ENCODE measurements at places on chromosomes 5 and 9. TPM values are rescaled to one million over a fixed set of nuclear protein-coding genes. Genes with fewer than 3 reads are reported as not detected.
A peak's percentile ranks its signal among the peaks of the same experiment; 100 is the strongest.

DNA sequence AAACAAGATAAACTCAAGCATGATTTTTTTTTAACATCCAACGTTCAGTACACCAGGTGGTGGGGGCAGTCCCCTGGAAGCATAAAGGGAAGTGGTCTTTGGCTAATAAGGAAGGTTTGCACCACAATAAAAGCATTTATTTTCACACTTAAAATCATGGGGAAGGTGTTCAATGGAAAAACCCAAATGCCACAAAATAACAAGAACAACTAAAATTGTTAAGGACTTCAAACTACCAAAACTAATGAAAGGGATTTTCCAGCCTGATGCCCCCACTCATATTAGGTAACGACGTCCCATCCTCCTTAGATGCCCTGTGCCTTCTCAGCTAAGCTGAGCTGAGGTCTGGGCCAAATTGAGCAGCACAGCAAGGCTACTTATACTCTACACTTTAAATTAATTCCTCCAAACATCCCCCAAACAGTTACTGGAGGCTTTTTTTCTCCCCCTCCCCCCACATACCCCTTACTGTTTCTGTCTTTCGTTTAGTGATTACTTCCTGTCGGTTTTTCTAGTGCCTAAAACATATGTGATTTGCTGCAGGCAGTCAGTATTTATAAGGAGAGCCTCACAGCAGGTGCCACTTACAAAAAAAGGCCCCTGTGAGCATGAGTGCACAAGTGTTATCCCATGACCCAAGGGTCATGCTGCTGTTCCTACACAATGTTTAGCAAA, 259.7 kb upstream of the ZNF608 start:
- DNase-seq, result no peak

DNA sequence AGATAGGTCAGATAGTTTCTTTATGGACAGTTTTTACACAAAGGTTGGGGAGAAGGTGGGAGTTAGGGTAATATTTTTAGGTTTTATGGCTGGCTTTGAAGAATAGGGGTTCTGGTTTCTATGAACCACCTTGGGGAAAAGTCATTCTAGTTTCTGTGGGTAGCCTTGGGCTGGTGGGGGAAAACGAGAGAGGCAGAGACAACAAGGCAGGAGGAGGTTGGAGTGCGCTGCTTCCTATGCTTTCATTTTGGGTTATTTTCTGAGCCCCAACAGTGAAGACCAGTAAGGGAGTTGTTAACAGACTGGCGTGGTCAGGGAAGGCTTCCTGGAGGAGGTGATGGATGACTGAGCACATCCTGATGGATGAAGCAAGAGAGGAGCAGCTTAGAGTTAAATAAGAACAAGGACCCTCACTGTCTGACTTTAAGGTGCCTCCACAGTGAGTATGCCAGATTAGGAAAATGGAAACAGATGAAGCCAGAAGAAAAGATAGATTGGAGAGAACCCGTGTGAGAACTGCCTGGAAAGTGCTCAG, 81.9 kb downstream of the PDZD2 start:
- no peak for DNase-seq

- DNase-seq, result peak; percentile 13
Measured at GRCh38 chr9:33703430-33704102, 91.8 kb upstream of the PRSS3 start.

DNA sequence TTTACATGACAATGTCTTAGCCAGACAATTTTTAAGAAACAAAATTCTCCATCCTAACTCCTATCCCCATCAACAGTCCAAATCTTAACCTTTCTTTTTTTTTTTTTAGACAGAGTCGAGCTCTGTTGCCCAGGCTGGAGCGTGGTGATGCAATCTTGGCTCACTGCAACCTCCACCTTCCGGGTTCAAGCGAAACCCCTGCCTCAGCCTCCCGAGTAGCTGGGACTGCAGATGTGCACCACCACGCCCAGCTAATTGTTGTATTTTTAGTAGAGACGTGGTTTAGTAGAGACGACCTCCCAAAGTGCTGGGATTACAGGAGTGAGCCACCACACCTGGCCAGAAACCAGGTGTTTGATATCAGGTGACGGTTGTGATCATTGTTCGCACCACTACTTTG, 10.2 kb downstream of the ABL1 start:
- DNase-seq, result no peak

DNA sequence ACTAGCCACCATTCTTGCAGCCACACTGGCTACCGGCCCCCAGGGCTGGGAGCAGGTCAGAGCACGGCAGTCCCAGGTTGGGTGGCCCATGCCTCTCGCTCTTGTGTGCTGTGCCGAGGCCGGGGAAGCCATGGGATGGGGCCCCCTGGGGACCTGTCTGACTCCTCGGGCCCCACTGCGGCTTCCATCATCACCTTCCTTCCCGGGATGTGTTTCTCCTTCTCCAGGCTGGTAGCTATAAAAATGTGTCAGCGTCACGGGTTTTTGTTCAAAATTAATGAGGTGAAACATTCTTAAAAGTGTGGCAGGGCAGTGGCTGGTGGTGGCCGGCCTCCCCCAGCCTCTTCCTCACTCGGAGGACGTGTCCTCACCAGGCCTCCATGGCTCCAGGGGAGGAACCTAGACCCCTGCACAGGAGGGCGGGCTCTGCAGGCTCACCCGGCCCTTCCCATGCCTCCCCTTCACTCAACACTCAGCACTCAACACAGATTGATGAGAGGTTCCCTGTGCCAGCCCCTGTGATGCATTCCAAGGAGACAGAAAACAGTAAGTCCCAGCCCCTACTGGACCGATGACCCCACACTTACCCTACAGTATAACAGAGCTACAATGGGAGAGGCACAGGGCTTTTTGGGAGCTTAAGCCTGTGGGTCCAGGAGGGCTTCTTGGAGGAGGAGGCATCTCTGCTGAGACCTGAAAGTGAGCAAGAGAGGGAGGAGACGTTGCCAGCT, 43.2 kb downstream of the PTGES start:
- no peak for DNase-seq

DNA sequence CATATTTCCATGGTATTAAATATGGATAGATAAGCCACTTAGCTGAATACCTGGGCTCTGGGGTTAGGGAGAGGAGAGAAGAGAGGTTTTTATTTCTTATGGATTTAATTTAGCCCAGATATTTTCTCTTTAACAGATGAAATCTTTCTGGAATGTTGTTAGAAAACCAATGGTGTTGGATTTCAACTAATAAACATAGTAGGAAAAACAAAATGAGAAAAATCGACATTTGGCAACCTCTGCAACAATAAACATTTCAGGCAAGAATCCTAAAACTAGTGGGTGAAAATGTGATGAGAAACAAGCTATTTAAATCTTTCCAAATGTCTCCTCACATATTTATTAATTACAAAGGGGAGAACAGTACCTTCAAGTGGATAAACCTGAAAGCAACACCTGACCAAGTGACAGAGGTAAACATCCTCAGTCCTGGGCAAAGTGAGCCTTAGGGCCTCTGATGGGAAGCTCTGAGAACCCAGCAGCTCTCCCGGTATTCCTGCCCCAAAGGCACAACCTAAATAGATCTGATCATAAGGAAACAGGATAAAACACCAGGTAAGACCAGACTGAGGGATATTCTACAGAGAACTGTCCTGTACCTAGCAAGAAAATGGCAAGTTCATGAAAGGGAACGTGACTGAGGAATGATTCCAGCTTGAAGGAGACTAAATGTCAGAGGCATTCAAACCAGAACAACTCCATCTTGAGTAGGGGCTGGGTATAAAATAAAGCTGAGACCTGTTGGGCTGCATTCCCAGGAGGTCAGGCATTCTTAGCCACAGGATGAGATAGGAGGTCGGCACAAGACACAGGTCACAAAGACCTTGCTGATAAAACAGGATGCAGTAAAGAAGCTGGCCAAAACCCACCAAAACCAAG, 163.7 kb downstream of the ESM1 start:
- no peak for DNase-seq

DNA sequence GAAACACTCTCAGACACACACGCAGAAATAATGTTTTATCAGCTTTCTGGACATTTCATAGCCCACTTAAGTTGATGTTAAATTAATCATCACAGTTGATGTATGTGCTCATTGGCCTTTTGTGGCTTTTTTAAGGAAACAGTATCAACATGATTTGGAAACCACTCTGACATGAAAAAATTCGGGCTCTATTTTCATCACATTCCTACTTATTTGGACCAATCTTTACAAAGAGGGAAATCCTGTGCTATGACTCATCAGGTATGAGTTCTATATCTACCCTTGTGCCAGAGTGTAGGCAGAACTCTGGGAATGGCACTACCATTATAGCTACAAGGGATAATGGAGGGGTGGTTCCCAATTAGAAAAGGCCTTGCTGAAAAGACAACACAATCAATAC, 388.4 kb upstream of the PTGER4 start:
- DNase-seq, result peak; percentile 32

- no peak for DNase-seq
Measured at GRCh38 chr5:307306-307705, 14.2 kb upstream of the AHRR start.

GRCh38 chr5:178730940-178731265, 444 bp upstream of the ZNF354A start:
- no peak for DNase-seq

The PPWD1 gene
- total RNA-seq, result 53.6 TPM

The HNRNPAB gene
- 55.0 TPM for total RNA-seq

The TMEM215 gene
- total RNA-seq, result not detected

Measured in dermis blood vessel endothelial cell (primary cell).